ENCODE measurements at places on chromosomes 7 and 10.

GRCh38 chr7:133885213-133885612, 241.9 kb upstream of the LRGUK start:
- no peak for DNase-seq

GRCh38 chr10:102135956-102136526, 3.2 kb downstream of the PPRC1 start:
- no peak for DNase-seq

DNA sequence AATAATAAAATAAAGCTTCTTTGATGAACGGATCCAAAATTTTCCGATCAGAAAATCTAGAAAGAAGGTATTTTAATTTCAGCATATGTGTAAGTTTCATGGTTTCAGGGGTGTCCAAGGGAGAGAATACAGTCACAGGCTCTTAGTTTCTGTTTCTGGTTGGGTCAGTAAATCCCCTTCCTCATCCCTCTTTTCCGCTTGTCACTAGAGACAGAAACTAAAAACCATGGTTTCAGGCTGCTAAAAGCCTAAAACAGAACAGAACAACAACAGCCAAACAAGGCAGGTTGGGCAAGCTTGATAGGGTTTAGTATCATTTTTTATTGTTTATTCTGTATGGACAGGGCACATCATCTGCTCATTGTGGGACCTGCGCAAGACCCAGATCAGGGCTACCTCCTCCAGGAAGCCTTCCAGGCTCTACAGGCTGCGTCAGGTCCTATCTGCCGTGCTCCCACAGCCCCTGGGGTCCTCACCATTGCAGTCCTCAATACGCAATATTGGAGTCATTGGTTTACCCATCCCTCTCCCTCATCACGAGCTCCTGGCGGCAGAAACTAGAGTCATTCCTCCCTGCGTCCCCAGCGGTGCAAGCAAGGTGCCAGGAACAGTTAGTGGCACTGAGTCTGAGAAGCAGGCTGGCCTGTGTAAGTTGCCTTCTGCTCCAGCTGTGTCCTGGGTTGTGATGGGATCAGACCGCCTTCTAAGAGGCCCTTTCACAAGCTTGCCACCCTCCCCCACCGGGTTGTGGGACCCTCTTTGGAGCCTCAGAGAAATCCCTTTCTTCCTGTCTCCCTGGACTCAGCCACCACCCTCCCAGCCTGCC, 70.2 kb upstream of the CUX1 start:
- DNase-seq = no peak

GRCh38 chr7:69778138-69778537, 179.9 kb downstream of the AUTS2 start:
- no peak for DNase-seq

DNA sequence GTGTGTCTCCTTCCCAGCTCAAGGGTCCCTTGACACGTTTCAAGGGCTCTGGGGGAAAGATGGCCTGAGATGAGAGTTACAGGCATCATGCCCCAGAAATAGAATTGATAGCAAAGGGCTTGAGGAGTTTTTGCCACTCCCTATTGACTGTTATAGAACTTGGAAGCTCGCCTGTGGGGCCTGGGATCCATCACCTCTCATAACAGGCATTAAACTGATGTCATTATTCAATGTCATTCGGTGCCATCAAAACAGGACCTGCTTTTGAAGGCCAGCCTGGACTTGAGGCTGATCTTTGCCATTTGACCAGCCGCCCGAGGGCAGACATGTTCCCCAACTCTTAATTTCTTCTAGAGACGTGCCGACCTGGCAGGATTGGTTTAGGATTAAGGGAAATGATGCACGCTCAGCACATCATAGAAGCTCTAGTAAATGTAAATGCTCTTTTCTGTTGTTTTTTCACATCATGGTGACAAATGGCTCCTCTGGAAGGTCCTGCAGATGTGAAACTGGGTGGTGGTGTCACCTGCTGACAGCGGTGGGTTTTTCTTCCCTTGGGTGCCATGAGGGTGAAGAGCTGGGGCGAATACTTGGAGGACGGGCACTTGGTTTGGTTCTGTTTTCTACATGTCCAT, 16.7 kb upstream of the KLF6 start:
- no peak for DNase-seq
